ENCODE measurements at places on chromosomes 3 and 15.

DNA sequence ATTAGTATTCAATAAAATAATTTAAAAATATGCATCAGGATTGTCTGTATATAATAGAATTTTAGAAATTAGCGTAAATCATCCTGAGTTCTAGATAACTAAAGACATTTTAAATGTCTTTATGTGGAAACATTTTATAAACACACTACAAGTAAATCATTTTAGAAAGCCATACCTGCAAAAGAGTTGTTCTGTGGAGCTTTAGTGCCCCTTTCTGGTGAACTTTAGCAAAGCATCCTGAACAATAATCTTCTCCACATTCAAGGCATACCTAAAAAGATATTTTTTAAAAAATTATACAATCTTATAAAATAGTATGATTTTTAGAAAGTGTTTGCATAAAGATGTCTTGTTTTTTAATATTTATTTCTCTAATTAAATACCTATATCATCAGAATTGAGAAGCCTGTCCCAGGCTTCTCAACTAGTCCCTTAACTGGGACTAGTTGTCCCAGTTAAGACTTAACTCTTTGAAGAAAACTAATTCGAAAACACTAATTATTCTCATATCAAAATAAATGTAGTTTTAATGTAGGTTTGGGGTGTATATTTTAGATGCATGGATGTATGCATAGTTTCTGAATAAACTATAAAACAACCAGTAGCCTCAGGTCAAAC is 29.7 kb downstream of the ZBBX start:
- H3K4me1 ChIP-seq = no peaks in the 10 kb centered on the region
- no peak for DNase-seq
- H3K4me3 ChIP-seq = no peak overlapping the region
- no peak overlapping the region for H3K27ac ChIP-seq
- H3K36me3 ChIP-seq = no peaks in the 10 kb centered on the region

DNA sequence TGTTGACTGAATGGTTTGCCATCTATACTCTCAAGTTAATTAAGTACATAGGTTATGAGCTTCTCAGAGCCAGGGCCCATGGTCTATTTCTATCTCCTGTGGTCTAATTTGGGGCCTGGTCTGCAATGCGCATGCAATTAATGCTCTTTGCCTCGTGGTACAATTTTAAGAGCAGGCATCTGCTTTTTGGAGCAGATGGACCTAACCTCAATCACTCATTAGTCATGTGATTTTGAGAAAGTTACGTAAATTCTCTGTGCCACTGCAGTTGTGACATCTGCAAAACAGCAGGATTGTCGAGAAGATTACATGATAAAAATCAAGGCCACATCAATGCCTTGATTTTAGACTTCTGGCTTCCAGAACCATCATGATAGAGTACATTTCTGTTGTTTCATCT is 543.7 kb upstream of the ADAMTS9 start:
- H3K27me3 ChIP-seq = no peaks in the 10 kb centered on the region
- no peak overlapping the region for H3K27ac ChIP-seq
- no peak overlapping the region for H3K4me3 ChIP-seq
- H3K36me3 ChIP-seq = no peaks in the 10 kb centered on the region
- no peaks in the 10 kb centered on the region for H3K4me1 ChIP-seq

DNA sequence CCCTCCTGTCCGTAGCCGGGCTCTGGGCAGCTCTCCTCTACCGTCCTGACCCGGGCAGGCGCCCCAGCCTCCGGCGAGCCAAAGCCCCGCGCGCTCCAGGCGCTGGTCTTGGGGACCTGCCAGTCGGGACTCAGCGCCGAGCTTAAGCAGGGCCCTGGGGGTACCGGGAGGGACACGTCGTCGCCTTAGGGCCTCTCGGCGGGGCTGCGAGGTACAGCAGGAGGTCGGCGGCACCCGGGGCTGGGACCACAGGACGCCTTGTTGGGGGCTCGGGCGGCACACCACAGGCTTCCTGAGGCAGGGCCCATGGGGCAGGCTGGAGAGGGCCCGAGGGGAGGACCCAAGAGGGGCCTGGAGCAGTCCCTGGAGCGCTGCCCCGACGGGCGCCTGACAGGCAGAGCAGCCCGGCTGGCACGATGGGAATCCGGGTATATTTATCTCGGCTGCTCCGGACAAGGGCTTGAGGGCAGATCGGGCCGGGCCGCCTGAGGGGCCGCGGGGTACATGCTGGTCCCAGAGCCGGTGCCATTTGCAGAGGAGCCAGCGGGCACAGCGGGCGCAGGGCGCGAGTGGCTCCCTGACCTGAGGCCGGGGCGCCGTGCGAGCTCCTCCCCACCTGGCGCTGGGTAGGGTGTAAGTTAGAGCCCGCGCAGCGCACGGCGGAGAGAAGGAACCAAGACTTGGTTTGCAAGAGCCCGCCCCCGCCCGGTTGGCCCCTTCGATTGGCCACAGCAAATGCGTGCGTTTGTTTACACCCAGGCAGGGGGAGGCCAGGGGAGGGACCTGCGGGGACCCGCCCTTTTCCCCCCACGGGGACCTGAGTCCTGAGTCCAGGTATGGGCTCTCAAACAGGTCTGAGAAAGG is 574 bp downstream of the SLC38A3 start:
- peaks cover 20% of the 10 kb centered on the region for H3K27me3 ChIP-seq
- peak; percentile 89 for DNase-seq
- no peaks in the 10 kb centered on the region for H3K4me1 ChIP-seq
- no peaks in the 10 kb centered on the region for H3K36me3 ChIP-seq
- peak overlapping the region; percentile 55 for H3K4me3 ChIP-seq

DNA sequence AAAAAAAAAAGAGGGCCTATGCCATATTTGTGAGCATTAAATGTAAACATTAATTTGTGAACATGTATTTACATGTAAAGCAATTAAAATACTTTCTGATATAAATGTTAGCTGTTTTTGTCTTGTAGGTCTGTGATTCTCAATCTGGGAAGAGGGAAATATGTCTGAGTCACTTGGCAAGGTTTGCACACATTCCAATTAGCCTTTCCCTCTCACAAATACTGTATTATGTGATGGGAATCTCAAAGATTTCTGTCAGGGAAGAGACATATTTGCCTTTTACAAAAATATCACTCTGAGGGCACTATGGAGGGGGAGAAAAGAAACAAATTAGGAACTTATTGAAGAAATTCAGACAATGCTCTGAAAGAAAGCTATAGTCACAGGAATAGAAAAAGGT is 483.6 kb downstream of the GBE1 start:
- no peaks in the 10 kb centered on the region for H3K27me3 ChIP-seq
- no peak overlapping the region for H3K4me3 ChIP-seq
- H3K36me3 ChIP-seq = no peaks in the 10 kb centered on the region
- H3K4me1 ChIP-seq = peaks cover 2% of the 10 kb centered on the region
- no peak overlapping the region for H3K27ac ChIP-seq
- no peak for DNase-seq

DNA sequence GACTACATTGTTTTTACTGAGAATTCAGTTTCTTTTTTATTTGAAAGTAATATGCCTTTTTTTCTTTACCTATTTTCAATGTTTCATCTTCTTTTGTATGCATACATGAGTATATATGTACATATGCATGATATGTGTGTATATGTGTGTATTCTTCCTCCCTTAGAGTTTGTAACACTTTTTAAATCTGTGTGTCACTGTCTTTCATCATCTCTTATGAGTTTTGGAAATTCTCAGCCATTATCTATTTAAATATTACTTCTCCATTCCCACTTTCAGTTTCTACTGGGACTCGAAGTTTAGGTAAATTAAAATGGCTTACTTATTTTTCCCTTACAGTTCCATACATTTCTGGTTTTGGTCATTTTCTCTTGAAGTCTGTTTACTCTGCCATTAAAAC is 754.1 kb downstream of the GRM7 start:
- no peaks in the 10 kb centered on the region for H3K27me3 ChIP-seq
- no peaks in the 10 kb centered on the region for H3K4me1 ChIP-seq
- no peak overlapping the region for H3K4me3 ChIP-seq
- H3K36me3 ChIP-seq = no peaks in the 10 kb centered on the region

- no peaks in the 10 kb centered on the region for H3K27me3 ChIP-seq
- DNase-seq = no peak
- H3K4me1 ChIP-seq = no peaks in the 10 kb centered on the region
- H3K4me3 ChIP-seq = no peak overlapping the region
- no peaks in the 10 kb centered on the region for H3K36me3 ChIP-seq
Observed at GRCh38 chr3:111715911-111716523, 120.9 kb upstream of the ZBED2 start.

DNA sequence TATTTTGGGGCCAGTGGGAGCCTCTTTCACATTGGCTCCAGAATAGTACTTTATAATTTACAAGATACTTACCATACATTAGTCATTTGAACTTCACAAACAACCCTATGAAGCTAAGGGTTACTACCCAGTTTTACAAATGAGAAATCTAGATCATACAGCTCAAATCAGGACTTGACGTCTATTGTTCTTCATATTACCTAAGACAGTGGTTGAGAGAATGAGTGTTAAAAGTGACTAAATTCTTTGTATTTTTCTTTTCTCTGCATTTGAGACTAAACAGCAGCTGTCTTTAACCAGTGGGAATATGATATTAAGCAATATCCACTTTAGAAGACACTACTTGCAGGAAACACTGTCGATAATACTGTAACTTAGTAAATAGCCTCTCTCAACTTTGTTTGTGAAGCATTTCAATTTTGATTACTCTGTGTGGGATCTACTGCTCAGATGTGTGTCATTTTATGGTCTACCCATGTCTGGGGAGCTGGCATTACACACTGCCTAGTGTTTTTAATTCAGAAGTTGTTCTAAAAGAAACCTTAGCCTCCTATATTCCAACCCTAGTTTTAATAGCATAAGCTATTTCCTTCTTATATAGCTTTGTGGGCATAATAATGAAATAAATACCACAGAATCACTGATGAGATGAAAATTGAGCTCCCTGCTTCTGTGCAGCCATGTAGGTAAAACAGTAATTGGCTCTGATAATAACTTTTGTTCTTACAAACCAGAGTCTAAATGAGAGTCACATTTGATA is 45.9 kb downstream of the IQCH start:
- no peaks in the 10 kb centered on the region for H3K36me3 ChIP-seq
- no peak for DNase-seq
- no peak overlapping the region for H3K4me3 ChIP-seq
- no peak overlapping the region for H3K27ac ChIP-seq
- no peaks in the 10 kb centered on the region for H3K27me3 ChIP-seq

- no peaks in the 10 kb centered on the region for H3K4me1 ChIP-seq
- H3K36me3 ChIP-seq = no peaks in the 10 kb centered on the region
- peaks cover 18% of the 10 kb centered on the region for H3K27me3 ChIP-seq
- H3K4me3 ChIP-seq = no peak overlapping the region
- no peak for DNase-seq
Observed at GRCh38 chr3:45792036-45792435, 4.3 kb downstream of the SLC6A20 start.

GRCh38 chr15:63727542-63727941 is 106.2 kb downstream of the HERC1 start:
- no peaks in the 10 kb centered on the region for H3K27me3 ChIP-seq
- no peak overlapping the region for H3K27ac ChIP-seq
- H3K36me3 ChIP-seq = peaks cover 3% of the 10 kb centered on the region
- no peaks in the 10 kb centered on the region for H3K4me1 ChIP-seq

DNA sequence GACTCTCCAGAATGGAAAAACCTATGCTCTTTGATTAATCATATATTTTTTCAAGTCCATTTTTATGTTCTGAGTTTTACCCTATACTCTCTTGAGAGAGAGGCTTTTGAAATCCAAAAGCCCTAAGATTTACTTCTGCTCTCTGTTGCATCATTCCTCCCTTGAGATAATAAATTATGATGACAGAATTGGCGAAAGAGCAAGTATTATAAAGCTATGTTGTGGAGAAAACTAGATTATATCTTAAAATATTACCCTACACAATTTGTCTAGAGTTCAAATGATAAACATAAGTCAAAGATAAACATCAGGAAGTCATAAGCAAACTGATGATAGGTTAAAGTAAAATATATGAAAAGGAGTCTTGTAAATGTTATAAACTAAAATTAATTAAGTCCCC is 293.4 kb upstream of the MME start:
- no peaks in the 10 kb centered on the region for H3K27me3 ChIP-seq
- no peaks in the 10 kb centered on the region for H3K36me3 ChIP-seq
- no peaks in the 10 kb centered on the region for H3K4me1 ChIP-seq
- no peak overlapping the region for H3K27ac ChIP-seq
- no peak overlapping the region for H3K4me3 ChIP-seq
- DNase-seq = no peak

- H3K27me3 ChIP-seq = peaks cover 17% of the 10 kb centered on the region
- peaks cover 9% of the 10 kb centered on the region for H3K4me1 ChIP-seq
- H3K4me3 ChIP-seq = no peak overlapping the region
- no peak overlapping the region for H3K27ac ChIP-seq
- H3K36me3 ChIP-seq = no peaks in the 10 kb centered on the region
Observed at GRCh38 chr3:116441652-116442051, 3.6 kb downstream of the LSAMP start.

- H3K4me3 ChIP-seq = no peak overlapping the region
- H3K27ac ChIP-seq = no peak overlapping the region
- H3K36me3 ChIP-seq = no peaks in the 10 kb centered on the region
Observed at GRCh38 chr15:97459771-97460170, 500.7 kb upstream of the ARRDC4 start.

- no peaks in the 10 kb centered on the region for H3K27me3 ChIP-seq
- H3K36me3 ChIP-seq = no peaks in the 10 kb centered on the region
- no peak overlapping the region for H3K27ac ChIP-seq
- no peak for DNase-seq
- no peak overlapping the region for H3K4me3 ChIP-seq
Observed at GRCh38 chr15:51348688-51349087, 7.2 kb downstream of the GLDN start.

GRCh38 chr3:62604298-62604697 is 230.9 kb upstream of the FEZF2 start:
- H3K36me3 ChIP-seq = no peaks in the 10 kb centered on the region
- H3K27ac ChIP-seq = no peak overlapping the region
- no peaks in the 10 kb centered on the region for H3K4me1 ChIP-seq
- no peak overlapping the region for H3K4me3 ChIP-seq
- no peaks in the 10 kb centered on the region for H3K27me3 ChIP-seq
- no peak for DNase-seq

DNA sequence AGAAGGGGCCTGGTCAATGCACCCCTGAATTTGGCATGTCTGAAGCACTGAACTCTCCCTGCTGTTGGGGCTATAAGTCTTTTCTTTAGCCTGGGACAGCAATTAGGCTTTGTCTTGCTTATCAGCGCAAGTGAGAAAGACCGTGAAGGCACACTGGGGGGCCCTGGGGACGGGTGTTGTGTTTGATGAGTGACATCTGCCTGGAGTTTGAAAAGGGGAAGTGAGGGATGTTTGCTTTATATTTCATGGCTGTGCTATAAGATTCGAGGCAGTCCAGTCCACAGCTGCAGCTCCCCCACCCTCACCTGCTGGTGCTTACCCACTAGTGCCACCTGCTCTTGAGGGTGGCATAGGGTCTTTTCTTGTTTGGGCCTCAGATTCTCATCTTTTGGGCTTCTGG is 44.8 kb downstream of the CEMIP start:
- no peaks in the 10 kb centered on the region for H3K27me3 ChIP-seq
- H3K4me1 ChIP-seq = no peaks in the 10 kb centered on the region
- H3K4me3 ChIP-seq = no peak overlapping the region
- DNase-seq = no peak
- H3K27ac ChIP-seq = no peak overlapping the region
- no peaks in the 10 kb centered on the region for H3K36me3 ChIP-seq

GRCh38 chr15:81312790-81313543 is 11.0 kb downstream of the STARD5 start:
- no peaks in the 10 kb centered on the region for H3K27me3 ChIP-seq
- H3K36me3 ChIP-seq = peaks cover 12% of the 10 kb centered on the region
- H3K4me1 ChIP-seq = no peaks in the 10 kb centered on the region
- DNase-seq = no peak

- DNase-seq = no peak
- no peak overlapping the region for H3K27ac ChIP-seq
- H3K36me3 ChIP-seq = no peaks in the 10 kb centered on the region
- H3K4me1 ChIP-seq = no peaks in the 10 kb centered on the region
Observed at GRCh38 chr15:87843312-87843711, 413.2 kb downstream of the NTRK3 start.

Data from H1 (cell line).